ENCODE measurements at places on chromosomes 5 and 9. TPM values are rescaled to one million over a fixed set of nuclear protein-coding genes. Genes with fewer than 3 reads are reported as not detected.

- DNase-seq = no peak
Measured at GRCh38 chr5:43353668-43354067, 40.5 kb upstream of the HMGCS1 start.

- no peak for DNase-seq
Measured at GRCh38 chr5:153775923-153776322, 262.8 kb downstream of the FAM114A2 start.

GRCh38 chr5:110262749-110263148 is 463.7 kb downstream of the TMEM232 start:
- DNase-seq = peak; percentile 14

GRCh38 chr9:35357826-35358225 is 132.1 kb upstream of the RUSC2 start:
- no peak for DNase-seq

- peak; percentile 77 for DNase-seq
Measured at GRCh38 chr5:82356021-82356420, 77.9 kb upstream of the RPS23 start.

Gene TAF11L10
- polyA plus RNA-seq = not detected

DNA sequence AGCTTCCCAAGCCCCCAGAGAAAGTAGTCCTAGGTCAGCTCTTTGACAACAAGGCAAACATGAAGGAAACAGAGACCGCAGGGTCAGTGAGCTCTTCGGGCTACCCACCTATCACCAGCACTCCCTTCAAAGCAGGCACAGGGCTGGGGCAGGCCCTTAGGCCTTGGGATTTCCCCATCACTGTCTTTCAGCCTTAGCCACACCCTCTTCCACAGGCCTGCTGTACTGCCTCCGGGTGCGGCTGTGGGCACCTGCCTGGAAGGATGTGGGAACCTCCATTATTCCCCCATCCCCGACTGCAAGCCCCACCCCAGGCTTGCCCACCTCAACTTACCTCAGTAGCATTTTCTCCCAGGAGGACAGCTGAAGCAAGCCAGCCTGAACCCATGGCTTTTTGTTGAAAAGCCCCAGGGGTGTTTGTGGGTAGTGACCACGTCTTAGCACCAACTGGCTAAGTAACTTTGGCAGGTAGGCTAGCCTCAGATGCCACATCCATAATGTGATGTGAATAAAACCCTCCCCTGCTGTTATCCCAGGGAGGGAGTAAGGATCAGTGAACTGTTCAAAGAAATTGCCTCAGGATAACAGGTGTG is 100.2 kb downstream of the PIK3R1 start:
- DNase-seq = no peak

Gene ADGRD2
- polyA plus RNA-seq = not detected

Gene IFNK
- polyA plus RNA-seq = not detected

DNA sequence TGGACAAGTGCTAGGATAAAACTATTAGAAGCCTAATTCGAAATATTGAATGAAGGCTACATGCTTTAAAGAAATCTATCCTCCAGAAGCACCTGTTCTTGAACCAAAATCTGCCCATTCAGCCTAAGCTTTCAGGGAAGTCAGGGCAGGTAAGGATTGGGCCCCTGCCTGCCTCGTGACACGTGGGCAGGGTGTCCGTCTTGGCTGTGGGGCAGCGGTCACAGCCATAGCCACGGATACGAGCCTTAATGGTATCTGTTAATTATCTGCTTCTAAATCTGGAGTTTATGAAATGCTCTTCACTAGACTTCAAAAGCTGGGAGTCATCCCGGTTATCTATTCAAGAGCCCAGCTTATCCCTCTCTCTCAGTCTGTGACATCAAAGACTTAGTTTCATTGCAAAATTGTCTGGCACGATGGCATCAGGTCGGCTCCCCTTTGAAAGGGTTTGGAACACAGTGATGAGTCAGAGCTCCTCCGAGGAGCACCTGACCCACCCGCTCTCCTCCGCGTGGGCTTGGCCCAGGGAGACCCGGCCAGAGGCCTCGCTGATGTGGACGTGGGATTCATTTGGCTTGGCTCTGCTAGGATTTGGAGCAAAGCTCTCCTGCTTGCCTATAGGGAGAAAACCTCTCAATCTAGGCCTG is 135.9 kb downstream of the MACROH2A1 start:
- no peak for DNase-seq

Gene LVRN
- polyA plus RNA-seq = 6.1 TPM

Gene QRFP
- 0.24 TPM for polyA plus RNA-seq

Gene POU5F2
- polyA plus RNA-seq = 0.04 TPM

Gene NEURL1B
- 38.2 TPM for polyA plus RNA-seq

GRCh38 chr5:10335711-10336470 is 17.6 kb upstream of the MARCHF6 start:
- no peak for DNase-seq

Gene CARD6
- polyA plus RNA-seq = 2.1 TPM

GRCh38 chr9:81826517-81826906 is 101.7 kb upstream of the SPATA31D4 start:
- peak; percentile 78 for DNase-seq

DNA sequence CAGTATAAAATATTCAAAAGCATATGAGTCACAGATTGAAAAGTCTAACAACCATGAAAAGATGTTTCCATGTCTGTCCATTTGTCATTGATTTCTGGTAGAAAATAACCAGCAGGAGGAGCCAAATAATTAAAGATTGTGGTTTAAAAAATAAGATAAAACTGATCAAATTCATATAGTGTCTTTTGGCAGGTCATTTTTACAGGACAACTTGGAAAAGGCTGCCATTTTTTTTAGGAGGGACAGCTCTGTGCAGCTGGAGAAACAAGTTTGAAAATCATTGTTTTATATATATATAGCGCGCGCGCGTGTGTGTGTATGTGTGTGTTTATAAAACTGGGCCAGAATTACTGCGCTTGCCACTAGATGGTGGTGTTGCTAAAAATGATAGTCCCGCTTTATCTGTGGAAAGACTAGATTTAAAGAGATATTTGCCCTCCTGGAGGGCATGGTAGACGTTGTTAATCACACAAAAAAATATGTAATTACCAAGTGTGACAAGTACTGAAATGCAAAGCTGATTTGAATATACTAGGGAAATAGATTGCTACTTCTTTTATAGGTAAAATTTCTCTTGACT is 1.3 kb upstream of the TRMO start:
- peak; percentile 79 for DNase-seq

DNA sequence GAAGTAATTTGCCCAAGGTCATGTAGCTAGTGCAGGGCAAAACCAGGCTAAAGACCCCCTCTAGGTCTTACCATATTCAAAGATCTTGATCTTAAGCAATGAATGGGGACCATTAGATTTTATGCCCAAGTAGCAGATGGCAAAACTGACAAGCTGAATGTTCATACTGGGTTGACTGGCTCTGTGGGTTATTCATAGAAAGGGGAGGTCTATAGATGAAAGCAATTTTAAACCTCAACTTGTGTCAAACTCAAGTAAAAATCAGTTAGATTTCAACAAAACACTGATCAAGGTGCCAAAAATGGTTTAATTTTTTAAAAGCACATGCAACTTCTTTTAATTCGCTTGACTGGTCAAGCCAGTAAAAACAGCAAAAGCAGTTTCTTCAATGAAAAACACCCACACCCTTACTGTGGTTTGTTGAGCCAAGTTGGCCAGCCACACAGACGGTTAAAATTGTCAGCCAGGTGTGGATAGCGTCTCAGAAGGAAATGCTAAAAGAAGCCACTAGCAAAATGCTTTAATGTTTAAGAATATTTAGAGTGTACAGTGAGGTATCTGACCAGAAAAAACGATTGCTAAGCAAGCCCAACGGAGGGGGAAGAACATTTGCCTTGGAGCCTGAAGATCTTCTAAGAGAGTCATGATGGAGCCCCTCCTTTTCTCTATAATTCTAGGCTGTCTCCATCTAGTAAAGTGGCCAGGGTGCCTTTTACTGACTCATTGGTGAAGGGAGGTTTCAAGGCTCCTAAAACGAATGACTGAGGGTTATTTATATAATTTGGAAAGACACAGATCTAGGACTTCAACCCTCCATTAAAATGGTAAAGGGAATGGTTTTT is 539.6 kb upstream of the CLINT1 start:
- no peak for DNase-seq

Gene ZNF618
- 15.5 TPM for polyA plus RNA-seq

DNA sequence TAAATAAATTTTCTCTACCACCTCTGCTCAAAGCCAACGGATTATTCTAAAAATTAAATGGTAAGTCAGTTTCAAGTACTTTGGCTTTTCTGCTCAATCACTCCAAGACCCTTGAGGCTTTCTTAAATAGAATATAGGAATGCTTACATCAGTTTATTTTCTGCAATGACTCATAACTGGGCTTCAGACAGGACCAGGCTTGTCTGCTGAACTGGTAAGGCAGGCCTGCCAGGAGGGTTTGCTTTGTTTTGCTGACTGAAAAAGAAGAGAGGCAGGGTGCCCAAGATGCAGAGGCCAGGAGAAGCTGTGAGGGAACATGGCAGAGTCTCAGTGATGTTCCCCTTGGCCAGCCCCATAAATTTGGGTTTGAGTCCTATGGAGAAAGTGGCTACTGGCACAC is 60.3 kb upstream of the EPB41L4A start:
- no peak for DNase-seq

- no peak for DNase-seq
Measured at GRCh38 chr9:124198331-124198730, 59.4 kb upstream of the NEK6 start.

Gene NME5
- 0.74 TPM for polyA plus RNA-seq

DNA sequence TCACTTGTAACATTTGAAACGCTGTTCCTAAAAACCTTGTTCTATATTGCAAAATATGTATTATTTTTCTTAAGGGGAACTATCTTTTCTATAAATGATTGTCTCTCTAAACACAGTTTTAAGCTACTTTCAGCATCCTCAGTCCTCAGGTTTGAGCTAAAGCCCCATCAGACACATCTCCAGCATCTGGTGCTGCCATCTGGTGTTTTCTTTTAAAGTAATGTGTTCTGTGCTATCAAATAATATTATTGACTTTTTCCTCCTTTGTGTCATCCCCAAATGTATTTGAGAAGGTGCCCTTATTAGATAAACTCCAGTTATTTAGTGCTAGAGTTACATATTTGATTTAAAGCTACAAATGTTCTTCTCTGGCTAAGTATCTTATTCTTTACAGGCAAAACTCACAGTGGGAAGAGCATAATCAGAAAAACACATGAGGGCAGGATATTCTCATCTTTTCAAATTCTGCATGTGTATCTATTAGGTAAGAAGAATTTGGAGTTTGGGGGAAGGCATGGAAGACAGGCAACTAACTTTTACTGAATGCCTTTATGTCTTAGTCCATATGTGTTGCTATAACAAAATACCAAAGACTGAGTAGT is 27.5 kb downstream of the ZNF474 start:
- no peak for DNase-seq

Gene PCDHGA12
- 2.1 TPM for polyA plus RNA-seq

Gene WWC1
- polyA plus RNA-seq = 0.27 TPM

Gene ANKRD31
- 0.31 TPM for polyA plus RNA-seq

Gene BAAT
- 0.44 TPM for polyA plus RNA-seq

DNA sequence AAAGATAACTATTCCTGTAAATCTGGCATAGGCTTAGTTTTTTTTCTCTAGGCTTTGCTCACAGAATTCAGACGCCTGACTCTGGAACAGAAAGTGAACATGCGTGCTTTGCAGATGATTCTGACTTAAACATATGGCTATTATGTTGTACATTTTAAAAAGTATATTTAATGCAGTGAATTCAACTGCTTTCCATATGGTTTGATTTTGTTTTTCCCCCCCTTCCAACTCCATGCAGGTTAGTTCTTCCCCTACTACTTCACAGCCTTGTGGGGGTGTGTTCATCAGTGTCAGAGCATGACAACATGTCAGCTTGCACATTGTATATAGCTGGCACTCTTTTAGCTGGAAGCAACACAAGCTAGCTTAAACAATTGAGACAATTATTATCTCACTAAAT is 226.8 kb downstream of the TMEM167A start:
- DNase-seq = no peak

DNA sequence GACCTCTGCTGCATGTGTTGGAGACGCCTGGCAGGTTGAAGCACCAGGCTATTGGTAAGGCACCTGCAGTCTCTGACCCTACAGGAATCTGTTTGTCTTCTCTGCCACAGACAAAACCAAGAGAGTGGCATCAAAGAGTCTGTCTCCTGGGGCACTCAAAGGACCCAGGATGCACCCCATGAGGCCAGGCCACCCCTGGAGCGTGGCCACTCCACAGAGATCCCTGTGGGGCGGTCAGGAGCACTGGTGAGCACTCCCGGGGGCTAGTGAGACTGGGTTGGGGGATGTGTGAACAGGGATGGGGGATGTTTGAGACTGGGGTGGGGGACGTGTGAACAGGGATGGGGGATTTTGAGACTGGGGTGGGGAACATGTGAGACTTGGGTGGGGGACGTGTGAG is 240.3 kb downstream of the CACNA1B start:
- no peak for DNase-seq

GRCh38 chr9:114037961-114038723 is 40.0 kb downstream of the AMBP start:
- DNase-seq = no peak

GRCh38 chr5:77065256-77065655 is 21.8 kb downstream of the ZBED3 start:
- no peak for DNase-seq

- peak; percentile 85 for DNase-seq
Measured at GRCh38 chr9:95316794-95317118, 753 bp downstream of the FANCC start.

- DNase-seq = no peak
Measured at GRCh38 chr5:93054424-93055163, 526.4 kb downstream of the NR2F1-AS1 start.

DNA sequence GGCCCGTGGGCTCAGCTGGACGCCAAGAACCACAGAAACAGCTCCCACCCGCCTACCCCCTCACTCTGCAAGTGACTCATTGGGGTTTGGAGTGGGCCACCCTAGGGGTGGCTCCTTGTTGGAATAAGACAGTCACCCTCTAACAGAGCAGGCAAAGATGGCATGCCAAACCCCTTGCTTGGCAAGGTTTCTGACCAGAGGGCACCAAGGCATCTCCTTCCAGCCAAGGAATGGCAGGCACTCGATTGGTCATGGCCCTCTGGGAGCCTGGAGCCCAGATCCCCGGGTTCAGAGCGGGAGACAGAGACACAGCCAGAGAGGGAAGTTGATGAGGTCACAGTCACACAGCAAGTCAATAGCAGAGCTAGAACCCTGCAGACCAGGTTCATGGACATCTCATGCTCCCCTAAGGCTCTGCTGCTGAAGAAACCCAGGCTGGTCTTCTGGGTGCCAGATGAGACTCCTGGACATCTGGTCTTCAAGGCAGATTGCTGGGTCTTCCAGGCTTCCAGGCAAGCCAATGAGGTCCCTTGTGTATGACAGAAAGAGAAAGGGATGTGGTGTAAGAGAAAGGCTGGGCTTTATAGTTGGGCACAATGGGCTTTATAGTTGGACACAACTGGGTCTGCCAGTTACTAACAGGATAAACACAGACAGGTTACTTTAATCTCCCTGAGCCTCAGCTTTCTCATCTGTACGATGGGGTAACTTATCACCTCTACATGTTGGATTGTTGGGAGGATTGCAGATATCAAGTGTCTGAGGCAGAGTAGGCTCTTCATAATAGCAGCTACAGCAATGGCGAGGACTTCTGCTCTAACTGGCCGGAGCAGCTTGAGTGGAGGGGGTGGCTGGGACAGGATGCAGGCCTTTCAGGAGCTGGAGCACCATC is 23.3 kb upstream of the KIF12 start:
- DNase-seq = no peak

GRCh38 chr9:113618836-113619490 is 155.4 kb downstream of the RGS3 start:
- DNase-seq = no peak

Data from muscle of back (tissue), 13 donors.